Kidney tubule cell (primary cell): ENCODE measurements at places on chromosomes 1 and 21.

DNA sequence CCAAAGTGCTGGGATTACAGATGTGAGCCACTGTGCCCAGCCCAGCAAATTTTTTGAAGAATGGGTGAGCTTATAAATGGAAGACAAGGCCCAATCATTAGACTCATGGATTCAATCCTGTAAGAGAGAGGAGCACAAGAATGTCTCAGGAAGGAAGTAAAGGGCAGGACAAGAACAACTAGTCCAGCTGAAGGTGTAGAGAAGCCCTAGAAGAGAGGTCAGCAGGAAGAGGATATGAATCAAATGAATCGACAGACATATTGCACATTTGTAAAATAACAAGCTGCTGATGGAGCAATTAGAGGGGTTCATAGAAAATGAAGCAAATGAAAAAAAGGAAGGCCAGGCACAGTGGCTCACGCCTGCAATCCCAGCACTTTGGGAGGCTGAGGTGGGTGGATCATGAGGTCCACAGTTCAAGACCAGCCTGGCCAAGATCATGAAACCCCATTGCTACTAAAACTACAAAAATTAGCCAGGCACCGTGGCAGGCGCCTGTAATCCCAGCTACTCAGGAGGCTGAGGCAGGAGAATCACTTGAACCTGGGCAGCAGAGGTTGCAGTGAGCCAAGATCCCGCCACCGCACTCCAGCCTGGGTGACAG, 74.9 kb downstream of the MIS18A start:
- DNase-seq = no peak

DNA sequence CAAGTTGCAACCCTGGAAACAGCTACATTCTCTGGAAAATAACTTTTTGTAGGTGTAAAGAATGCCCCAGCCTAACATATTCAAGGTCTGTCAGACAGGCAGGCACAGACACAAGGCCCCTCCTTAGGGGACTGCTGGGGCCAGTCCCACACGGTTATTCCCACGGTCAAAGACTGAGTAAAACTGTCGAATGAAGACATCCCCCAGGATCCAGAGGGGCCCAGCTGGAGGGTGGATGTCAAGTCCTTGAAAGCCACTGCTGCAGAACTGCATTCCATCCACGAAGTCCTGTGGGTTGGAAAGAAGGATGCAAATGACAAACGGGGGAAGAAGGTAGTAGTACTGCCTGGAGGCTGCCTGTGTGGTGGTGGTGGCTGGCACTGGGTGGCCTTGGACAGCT, 6.9 kb upstream of the RAB7B start:
- DNase-seq = no peak

- peak; percentile 61 for DNase-seq
Measured at GRCh38 chr1:109091078-109091838, 694 bp downstream of the TMEM167B start.

GRCh38 chr1:219518168-219518906, 94.6 kb downstream of the ZC3H11B start:
- peak; percentile 81 for DNase-seq

DNA sequence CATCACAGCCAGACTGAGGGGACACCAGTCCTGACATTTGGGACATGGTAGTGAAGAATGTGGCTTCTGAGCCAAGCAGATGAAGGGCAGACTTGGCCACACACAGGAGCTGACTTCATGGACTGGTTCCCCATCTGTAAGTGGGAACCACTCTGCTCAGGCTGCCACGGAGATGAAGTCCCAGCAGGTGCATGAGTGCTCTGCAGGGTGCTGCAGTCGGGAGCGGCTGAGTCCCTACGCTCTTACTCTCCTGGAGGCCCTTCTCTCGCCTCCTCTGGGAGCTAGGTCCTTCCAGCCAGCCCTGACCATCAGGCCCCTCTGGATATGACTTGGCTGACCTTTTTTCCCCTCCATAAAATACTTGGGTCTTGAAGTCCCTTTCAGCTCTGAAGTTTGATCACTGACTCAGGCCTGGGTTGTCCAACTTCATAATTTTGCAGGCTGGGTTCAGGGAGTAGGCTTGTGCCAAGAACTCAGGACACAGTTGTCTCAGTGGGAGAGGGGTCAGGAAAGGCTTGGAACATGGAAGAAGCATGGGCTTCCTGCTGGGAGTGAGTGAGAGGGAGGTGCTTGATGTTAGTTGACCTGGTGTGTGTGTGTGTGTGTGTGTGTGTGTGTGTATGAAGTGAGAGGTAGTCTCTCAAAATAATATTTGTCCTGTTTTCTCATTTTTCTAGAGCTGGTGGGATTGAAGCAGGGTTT, 21.0 kb upstream of the EPS8L3 start:
- no peak for DNase-seq

GRCh38 chr1:156500543-156500792, at the start of gene MEF2D:
Gene MEF2D (minus strand): TSS chr1:156500775. CDS start chr1:156483292, 17,483 bp downstream.
- no peak for DNase-seq

DNA sequence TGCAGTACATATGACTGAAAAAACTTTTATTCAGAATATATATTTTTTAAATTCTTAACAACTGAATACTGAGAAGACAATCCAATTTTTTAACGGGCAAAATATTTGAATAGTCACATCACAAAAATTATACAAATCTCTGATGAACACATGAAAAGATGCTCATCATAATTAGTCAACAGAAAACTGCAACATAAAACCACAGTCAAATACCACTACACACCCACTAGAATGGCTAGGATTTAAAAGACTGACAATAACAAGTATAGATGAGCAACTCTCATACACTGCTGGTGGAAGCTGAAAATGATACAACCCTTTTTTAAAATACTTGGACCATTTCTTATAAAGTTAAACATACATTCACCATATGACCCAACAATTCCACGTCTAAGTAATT, 87.7 kb upstream of the TNFSF4 start:
- no peak for DNase-seq

GRCh38 chr21:43611598-43612369, 47.5 kb downstream of the HSF2BP start:
- DNase-seq = peak; percentile 71

- DNase-seq = peak; percentile 77
Measured at GRCh38 chr21:29091033-29091432, 17.6 kb upstream of the CCT8 start.

DNA sequence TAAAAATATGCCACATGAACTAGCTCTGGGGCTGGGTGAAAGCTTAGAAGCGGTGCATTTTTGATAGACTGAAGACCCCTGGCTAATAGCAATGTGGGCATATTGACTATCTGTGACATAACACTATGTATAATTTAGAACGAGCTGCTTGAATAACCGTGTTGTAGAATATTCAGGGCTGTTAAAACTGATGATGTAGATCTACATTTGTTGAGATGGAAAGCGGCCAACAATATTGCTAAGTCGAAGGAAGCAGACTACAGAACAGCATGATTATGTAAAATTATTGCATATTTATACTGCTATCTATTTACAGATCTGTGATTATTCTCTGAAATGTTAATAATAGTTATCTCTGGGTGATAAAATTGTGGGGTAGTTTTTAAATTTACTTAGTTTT, 41.1 kb upstream of the BCL10 start:
- no peak for DNase-seq

- no peak for DNase-seq
Measured at GRCh38 chr21:42612390-42612789, 41.0 kb upstream of the PDE9A start.

DNA sequence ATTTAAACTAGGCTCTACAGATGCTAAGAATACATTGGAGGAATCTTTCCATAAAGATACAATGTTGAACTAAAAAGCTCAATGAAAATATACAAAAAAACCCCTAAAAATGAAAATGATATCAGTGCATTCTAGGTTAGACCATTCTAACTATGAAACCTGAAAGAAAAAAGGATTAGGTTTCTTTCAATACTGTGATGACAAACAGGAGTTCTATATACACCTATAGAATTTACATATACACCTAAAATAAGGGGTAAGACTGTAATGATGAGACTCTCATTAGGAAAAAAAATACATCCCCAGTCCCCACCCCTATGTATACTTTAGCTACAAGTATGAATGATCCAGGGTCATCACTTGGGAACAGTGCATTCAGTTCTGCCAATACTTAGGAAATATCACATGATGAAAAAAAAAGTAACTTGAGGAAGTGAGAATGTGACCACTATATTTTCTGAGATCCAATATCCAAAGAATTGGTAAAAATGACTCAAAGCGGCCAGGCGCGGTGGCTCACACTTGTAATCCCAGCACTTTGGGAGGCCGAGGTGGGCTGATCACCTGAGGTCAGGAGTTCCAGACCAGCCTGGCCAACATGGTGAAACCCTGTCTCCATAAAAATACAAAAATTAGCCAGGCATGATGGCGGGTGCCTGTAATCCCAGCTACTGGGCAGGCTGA, 26.3 kb downstream of the SELENOF start:
- DNase-seq = no peak

- no peak for DNase-seq
Measured at GRCh38 chr1:97727029-97727428, 193.8 kb downstream of the DPYD start.

DNA sequence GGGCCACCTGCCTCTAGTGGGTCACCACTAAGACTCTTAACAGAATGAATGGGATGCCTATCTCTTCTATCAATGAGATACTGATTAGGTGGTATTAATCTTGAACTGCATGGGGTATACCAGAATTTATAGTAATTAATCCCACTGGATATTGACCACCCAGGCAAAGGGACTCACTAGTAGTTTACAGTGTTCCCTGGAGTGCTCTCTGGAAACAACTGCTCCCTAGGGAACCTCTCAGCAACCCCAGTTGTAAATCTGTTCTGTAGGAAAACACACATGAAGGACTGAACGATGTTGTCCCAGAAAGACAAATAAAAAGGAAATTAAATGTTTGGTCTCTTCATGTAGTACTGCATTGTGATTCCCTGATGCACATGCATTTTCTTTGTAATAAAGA, 430.5 kb downstream of the HLX start:
- no peak for DNase-seq

DNA sequence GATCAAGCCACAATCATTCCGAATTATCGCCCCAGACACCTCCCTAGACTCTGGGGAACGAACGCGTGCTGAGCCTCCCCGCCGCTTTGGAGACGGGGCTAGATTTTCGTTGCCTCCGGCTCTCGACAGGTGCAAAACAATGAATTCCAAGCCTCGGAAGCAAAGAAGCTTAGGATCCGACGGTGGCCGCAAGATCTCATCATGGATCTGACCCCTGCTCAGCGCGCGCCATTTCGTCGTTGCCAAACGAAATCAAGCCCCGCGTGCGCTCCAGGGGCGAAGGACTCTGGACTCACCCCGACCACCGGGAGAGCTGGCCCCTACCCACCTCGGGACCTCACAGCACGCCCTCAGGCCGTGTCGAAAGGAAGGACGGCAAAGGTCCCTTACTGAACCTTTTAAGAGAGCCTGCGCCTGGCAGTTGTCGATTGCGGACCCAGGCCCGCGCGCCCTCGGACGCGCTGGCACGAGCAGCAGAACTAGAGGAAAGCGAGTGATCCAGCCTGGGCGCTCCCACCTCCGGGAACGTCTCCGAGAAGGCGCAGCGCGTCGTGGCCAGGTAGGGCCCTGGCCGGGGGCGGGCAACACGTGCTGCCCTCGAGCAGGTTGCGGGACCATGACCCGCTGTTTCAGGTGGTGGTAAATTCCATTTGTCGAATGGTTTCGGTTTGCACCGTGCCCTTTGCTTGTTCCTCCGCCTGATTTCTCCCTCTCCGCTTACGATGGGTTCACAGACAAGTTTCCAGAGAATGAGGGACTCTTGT, 1.6 kb upstream of the RUNX3 start:
- no peak for DNase-seq

DNA sequence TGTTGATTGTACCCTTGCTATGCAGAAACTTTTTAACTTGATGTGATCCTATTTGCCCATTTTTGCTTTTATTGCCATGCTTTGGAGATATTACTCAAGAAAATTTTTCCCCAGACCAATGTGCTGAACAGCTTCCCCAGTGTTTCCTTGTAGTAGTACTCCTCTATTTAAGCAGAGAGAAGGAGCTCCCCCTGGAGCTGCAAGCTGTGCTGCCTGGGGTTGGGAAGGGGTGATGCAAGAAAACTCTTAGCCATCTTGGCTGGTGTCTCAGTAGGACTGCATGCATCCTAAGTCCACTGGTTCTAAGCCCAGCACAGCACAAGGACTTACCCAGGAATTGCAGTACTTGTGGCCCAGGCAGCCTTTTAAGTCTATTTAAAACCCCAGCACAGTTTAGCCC, 121.6 kb downstream of the NTMT2 start:
- no peak for DNase-seq

GRCh38 chr1:28317014-28317413, 11.8 kb upstream of the MED18 start:
- no peak for DNase-seq

GRCh38 chr21:45418301-45419071, 13.5 kb downstream of the COL18A1 start:
- DNase-seq = no peak

GRCh38 chr1:30147188-30147587, 576.2 kb downstream of the MATN1 start:
- no peak for DNase-seq

GRCh38 chr1:63921359-63921758, 147.5 kb downstream of the ROR1 start:
- no peak for DNase-seq

- DNase-seq = no peak
Measured at GRCh38 chr1:76730027-76730426, 137.3 kb upstream of the ST6GALNAC5 start.

GRCh38 chr1:36099681-36100341, 11.1 kb downstream of the ADPRS start:
- DNase-seq = peak; percentile 80

DNA sequence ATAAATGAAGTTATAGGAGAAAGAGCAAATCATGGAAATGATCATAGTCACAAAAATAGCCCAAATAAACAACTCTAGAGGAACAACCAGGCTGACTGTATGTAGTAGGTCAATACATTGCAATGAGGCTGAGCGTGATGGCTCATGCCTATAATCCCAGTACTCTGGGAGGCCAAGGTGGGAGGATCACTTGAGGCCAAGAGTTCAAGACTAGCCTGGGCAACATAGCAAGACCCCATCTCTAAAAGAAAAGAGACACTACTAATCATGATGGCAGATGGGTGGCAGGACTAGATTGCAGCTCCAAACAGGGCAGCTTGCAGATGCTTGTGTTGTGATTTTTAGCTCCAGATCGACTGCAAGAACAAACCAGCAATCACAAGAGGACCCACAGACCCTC, 27.6 kb downstream of the NDC1 start:
- DNase-seq = no peak

GRCh38 chr1:163035446-163036249, 33.5 kb upstream of the RGS4 start:
- peak; percentile 99 for DNase-seq

GRCh38 chr1:247111700-247112478, 7.7 kb upstream of the ZNF669 start:
- DNase-seq = peak; percentile 79

DNA sequence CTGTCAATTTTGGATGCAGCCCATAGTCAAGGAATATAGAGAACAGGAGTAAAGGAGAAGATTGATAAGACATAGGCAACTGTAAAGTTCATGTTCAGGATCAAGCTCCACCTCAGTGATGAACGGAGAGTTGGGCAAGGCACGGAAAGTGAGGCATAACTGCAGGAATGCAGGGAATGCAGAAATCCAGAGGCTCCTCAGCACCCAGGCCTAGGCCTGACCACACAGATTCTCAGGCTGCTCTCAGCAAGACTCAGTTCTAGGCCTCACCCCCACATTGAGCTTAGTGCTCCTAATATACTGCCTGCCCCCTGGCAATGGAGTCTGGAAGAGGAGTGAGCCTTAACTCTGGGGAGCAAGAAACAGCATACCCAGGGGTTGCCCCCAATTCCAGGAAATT, 36.3 kb upstream of the S1PR1 start:
- DNase-seq = peak; percentile 88
